ENCODE measurements at places on chromosomes 2 and 18. TPM values are rescaled to one million over a fixed set of nuclear protein-coding genes. Genes with fewer than 3 reads are reported as not detected.

DNA sequence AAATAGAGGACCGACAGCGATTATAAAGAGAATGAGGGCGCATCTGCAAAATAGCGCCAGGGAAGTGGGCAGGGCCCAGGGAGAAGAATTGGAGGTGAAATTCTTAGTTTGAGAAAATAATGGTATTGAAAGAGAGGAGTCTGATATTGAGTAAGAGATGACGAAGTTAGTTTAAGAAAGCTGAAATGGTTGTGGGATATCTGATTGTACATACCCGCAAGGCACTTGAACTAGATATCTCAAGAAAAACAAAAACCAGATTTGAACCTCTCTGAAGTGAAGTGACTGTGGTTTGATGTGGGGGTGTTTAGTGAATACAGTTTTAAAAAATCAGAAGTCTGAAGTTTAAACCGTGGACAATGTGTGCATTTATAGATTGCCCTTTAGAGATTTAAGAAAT lies 38.9 kb downstream of the ZNF532 start:
- no peaks in the 10 kb centered on the region for H3K27me3 ChIP-seq
- H3K4me1 ChIP-seq, result peaks cover 3% of the 10 kb centered on the region
- no peak overlapping the region for H3K27ac ChIP-seq

DNA sequence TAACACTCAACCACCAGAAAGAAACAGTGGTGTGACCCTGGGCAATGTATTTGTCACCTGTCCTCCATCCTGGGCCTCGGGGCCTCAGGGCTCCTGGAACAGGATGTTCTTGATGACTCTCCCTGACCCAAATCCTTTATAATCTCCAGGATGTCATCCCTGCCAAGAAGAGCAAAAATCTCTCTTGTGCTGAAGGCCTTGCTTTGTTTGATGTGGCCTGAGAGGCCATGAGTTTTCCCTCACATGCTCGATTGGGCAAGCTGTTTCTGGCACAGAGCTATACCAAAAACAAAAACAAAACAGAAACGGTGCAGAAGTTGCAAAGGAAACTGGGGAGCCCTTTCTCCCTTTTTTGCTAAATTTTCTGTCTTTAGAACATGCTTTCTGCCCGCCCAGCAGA lies 35.7 kb upstream of the ST3GAL5 start:
- H3K4me1 ChIP-seq, result peaks cover 10% of the 10 kb centered on the region
- H3K4me3 ChIP-seq, result no peak overlapping the region
- peak overlapping the region; percentile 57 for H3K27ac ChIP-seq
- H3K36me3 ChIP-seq, result no peaks in the 10 kb centered on the region
- no peaks in the 10 kb centered on the region for H3K27me3 ChIP-seq

SLC9A4 gene
- total RNA-seq, result not detected

- no peak overlapping the region for H3K4me3 ChIP-seq
- no peak for DNase-seq
- H3K4me1 ChIP-seq, result peaks cover 3% of the 10 kb centered on the region
- no peaks in the 10 kb centered on the region for H3K27me3 ChIP-seq
- no peak overlapping the region for H3K27ac ChIP-seq
- H3K36me3 ChIP-seq, result no peaks in the 10 kb centered on the region
Measured at GRCh38 chr2:16609786-16610185, 55.8 kb downstream of the CYRIA start.

GRCh38 chr2:177148477-177149154 lies 64.0 kb upstream of the HNRNPA3 start:
- H3K4me1 ChIP-seq, result peaks cover 4% of the 10 kb centered on the region
- H3K36me3 ChIP-seq, result no peaks in the 10 kb centered on the region
- no peak overlapping the region for H3K27ac ChIP-seq
- peak overlapping the region; percentile 43 for H3K4me3 ChIP-seq

SCYGR4 gene
- total RNA-seq, result not detected

DNA sequence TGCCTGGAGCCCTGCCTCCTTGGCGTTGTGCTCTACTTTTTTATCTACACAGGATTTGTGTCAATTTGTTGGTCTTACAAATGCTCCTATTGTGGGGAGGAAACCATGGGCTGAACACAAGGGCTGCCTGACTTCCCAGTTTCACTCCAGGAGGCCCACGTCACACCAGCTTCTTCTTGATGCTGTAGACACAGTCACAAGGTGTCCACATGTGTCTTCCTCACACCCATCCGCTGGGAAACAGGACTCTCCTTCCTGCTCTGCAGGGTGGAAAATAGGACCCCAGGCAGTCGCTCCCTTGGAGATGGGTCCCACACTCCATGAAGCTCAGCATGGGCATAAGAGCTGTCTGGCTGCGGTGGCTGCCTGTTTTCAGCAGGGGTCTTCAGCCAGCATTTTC lies 468.2 kb downstream of the EPHA4 start:
- DNase-seq, result no peak
- H3K27ac ChIP-seq, result peak overlapping the region; percentile 30
- H3K4me1 ChIP-seq, result no peaks in the 10 kb centered on the region
- H3K4me3 ChIP-seq, result no peak overlapping the region
- no peaks in the 10 kb centered on the region for H3K36me3 ChIP-seq

DNA sequence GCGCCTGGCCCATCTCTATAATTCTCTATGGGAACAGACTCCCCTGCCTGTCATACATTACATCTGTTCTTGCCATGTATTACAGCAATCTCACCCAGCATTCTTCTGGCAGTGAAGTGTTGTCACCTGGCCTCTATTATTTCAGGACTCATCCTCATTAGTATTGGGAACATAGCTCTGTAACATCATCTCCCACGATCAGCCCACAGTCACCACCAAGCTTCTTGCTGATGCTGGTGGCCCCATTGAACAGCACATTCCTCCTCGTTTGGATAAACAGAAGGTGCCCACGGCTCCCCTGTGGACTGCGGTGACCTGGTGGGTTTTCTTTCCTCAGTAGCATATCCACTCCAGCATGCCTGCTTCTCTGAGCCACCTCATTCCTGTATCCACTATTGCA lies 21.5 kb downstream of the CHCHD5 start:
- no peaks in the 10 kb centered on the region for H3K4me1 ChIP-seq
- no peak overlapping the region for H3K27ac ChIP-seq
- H3K27me3 ChIP-seq, result no peaks in the 10 kb centered on the region
- no peaks in the 10 kb centered on the region for H3K36me3 ChIP-seq
- DNase-seq, result peak; percentile 35

DNA sequence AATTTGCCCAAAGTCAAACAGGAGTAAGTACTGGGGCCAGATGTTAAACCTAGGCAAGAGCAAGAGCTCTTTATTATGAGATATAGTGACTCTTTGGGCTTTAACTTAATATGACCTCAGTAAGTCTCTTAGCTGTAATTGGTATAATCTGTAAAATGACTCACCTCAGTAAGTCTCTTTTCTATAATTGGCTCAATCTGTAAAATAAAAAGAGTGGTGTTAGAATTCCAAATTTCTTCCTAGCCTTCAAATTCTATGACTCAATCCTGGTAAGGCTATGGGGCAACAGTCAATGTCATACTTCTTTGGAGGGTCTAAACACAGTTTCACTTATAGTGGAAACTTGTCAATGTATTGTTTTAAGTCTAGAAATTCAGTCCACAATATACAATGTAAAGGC lies 1608.9 kb upstream of the PIK3C3 start:
- no peaks in the 10 kb centered on the region for H3K27me3 ChIP-seq
- H3K4me1 ChIP-seq, result no peaks in the 10 kb centered on the region
- no peak for DNase-seq
- H3K4me3 ChIP-seq, result no peak overlapping the region

EIF5B gene
- 42.6 TPM for total RNA-seq

- H3K36me3 ChIP-seq, result no peaks in the 10 kb centered on the region
- H3K27ac ChIP-seq, result peak overlapping the region; percentile 38
- peak; percentile 78 for DNase-seq
- no peaks in the 10 kb centered on the region for H3K27me3 ChIP-seq
- no peaks in the 10 kb centered on the region for H3K4me1 ChIP-seq
Measured at GRCh38 chr2:38128653-38129052, 52.7 kb upstream of the CYP1B1 start.

- no peak for DNase-seq
- no peaks in the 10 kb centered on the region for H3K27me3 ChIP-seq
- no peaks in the 10 kb centered on the region for H3K4me1 ChIP-seq
- no peaks in the 10 kb centered on the region for H3K36me3 ChIP-seq
Measured at GRCh38 chr2:18750672-18751554, 161.5 kb upstream of the NT5C1B start.

GRCh38 chr2:162002623-162003235 lies 71.3 kb downstream of the DPP4 start:
- H3K36me3 ChIP-seq, result no peaks in the 10 kb centered on the region
- no peaks in the 10 kb centered on the region for H3K27me3 ChIP-seq
- DNase-seq, result no peak
- no peaks in the 10 kb centered on the region for H3K4me1 ChIP-seq
- H3K4me3 ChIP-seq, result no peak overlapping the region
- no peak overlapping the region for H3K27ac ChIP-seq

GRCh38 chr2:60499651-60500265 lies 53.7 kb downstream of the BCL11A start:
- no peak overlapping the region for H3K27ac ChIP-seq
- no peak for DNase-seq
- no peaks in the 10 kb centered on the region for H3K27me3 ChIP-seq
- H3K4me3 ChIP-seq, result no peak overlapping the region

NT5DC4 gene
- total RNA-seq, result not detected

- H3K27ac ChIP-seq, result peak overlapping the region; percentile 69
- H3K27me3 ChIP-seq, result no peaks in the 10 kb centered on the region
- H3K36me3 ChIP-seq, result peaks cover 21% of the 10 kb centered on the region
- H3K4me3 ChIP-seq, result no peak overlapping the region
- peaks cover 45% of the 10 kb centered on the region for H3K4me1 ChIP-seq
Measured at GRCh38 chr2:10056439-10056838, 13.1 kb downstream of the KLF11 start.
